ENCODE measurements at places on chromosomes 3 and 15. TPM values are rescaled to one million over a fixed set of nuclear protein-coding genes. Genes with fewer than 3 reads are reported as not detected.
A peak's percentile ranks its signal among the peaks of the same experiment; 100 is the strongest.

The CX3CR1 gene
- polyA plus RNA-seq, result 0.08 TPM

DNA sequence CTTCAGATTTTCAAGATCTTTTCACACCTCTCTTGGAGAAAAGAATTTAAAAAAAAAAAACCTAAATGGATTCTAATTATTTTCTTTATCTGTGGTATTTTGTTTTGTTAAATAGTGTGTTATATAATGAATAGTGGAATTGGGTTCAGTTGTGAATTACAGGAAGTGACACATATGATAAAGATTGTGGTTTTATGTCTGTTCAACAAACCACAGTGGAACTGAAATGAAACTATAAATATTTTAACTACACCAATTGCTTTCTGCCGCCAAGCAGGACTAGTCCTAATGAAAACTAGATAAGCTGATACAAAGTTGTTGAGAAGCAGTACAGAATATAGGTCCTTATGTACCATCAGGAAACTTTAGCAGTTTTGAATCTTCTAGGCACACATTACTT lies 121.6 kb downstream of the UBE2E2 start:
- DNase-seq, result no peak

GRCh38 chr3:15151166-15151565 lies 52.2 kb upstream of the RBSN start:
- no peak for DNase-seq

GRCh38 chr3:180229113-180229512 lies 192.4 kb upstream of the PEX5L start:
- DNase-seq, result no peak

GRCh38 chr3:146883288-146883687 lies 278.1 kb upstream of the PLSCR5 start:
- DNase-seq, result no peak

- DNase-seq, result no peak
Observed at GRCh38 chr3:13704174-13704573, 155.2 kb downstream of the FBLN2 start.

- DNase-seq, result no peak
Observed at GRCh38 chr15:33309602-33310276, 1.0 kb upstream of the RYR3 start.

- DNase-seq, result no peak
Observed at GRCh38 chr3:133376810-133377209, 23.0 kb upstream of the BFSP2 start.

The POLQ gene
- polyA plus RNA-seq, result 0.02 TPM

GRCh38 chr3:26515351-26515750 lies 107.2 kb upstream of the LRRC3B start:
- no peak for DNase-seq

GRCh38 chr3:127735767-127736693 lies 63.3 kb downstream of the ABTB1 start:
- no peak for DNase-seq

The PAQR5 gene
- polyA plus RNA-seq, result 6.3 TPM

GRCh38 chr3:69385723-69386555 lies at the start of gene FRMD4B:
Gene FRMD4B, minus strand, starts transcription at chr3:69386088. Its CDS starts 99 bp downstream, at chr3:69385989.
- peak; percentile 89 for DNase-seq

- no peak for DNase-seq
Observed at GRCh38 chr3:152113992-152114651, 154.6 kb upstream of the MBNL1 start.

DNA sequence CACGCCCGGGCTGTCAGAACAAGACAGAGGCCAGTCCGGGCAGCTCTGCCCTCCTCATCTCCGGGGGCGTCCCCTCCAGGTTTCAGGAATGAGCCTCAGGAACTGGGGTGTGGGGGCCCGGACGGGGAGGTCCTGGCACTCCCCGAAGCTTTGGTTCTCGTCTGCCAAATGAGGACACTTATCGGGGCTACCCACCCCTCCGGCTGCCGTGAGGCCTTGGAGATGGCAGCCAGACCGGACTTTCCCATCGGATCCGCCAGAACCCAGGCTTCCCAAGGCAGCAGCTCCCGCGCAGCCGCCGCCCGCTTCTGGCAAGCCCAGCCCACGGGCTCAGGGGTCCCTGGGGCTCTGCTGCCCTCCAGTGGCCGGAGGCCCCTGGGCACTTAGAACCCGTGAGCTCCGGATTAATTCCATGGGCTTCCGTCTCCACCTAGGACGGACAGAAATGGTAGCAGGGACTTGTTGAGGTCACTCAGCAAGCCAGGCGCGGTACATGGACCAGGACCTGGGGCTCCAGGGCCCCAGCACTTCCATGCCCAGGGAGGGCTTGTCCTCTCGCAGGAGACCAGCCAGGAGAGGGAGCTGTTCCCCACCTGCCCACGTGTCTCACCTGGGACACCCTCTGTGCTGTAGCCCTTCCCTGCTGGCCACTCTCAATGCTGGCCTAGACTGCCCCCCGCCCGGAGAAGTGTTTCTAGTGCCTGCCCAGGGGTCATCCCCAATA lies 89.4 kb downstream of the LINGO1 start:
- DNase-seq, result peak; percentile 91

The COL6A5 gene
- polyA plus RNA-seq, result not detected

GRCh38 chr15:82130248-82130647 lies 84.4 kb upstream of the MEX3B start:
- DNase-seq, result no peak

DNA sequence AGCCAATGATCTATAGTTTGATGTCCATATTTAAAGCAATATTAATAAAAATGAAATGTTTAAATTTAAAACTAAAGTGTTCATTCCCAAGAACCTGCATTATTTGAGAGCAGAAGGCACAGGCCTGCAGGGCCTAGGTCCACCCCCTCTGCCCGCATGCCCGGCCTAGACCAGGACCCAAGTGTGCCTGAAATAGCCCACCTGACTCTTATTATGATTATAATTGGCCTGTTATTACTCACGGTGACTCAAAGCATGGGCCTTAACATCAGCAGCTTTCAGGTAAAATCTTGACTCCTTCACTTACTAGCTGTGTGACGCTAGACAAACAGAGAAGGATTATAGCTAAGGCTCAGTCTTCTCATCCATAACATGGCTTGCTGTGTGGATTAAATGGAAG lies 128.8 kb downstream of the PLCL2 start:
- no peak for DNase-seq

DNA sequence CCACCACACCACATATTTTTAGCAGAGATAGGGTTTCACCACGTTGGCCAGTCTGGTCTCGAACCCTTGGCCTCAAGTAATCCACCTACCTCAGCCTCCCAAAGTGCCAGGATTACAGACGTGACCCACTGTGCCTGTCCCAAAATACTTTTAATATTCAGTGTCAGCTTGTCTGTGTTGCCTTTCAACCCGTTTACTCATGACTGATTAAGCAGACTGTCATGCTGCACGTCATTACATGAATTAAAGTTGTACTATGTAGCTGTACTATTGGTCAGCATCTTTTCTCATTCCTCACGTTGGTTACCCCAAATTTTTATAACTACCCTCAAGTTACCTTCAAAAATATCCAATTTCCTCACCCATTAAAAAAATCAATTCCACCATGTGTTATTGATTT lies 48.7 kb upstream of the GADL1 start:
- no peak for DNase-seq

The LDHAL6B gene
- polyA plus RNA-seq, result not detected

GRCh38 chr3:150059729-150060128 lies 89.0 kb upstream of the PFN2 start:
- DNase-seq, result no peak

- peak; percentile 6 for DNase-seq
Observed at GRCh38 chr3:126446301-126446700, 29.4 kb downstream of the ZXDC start.

- no peak for DNase-seq
Observed at GRCh38 chr15:49239105-49239504, 69.1 kb downstream of the GALK2 start.

DNA sequence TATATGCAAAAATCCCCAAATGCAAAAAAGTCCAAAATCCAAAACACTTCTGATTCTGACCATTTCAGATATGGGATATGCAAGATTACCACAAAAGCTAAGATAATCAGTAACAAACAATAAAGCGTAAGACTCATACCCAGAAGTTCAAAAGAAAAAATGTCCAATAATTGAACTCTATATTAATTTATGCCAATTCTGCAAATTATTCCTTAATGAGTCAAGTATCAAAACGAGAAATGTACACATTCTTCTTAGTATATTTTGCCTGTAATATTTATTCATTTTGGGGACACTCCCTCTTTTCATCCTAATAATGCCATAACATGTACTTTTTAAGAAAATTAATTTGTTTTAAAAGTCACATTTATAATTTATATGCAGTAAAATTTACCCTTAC lies 37.1 kb downstream of the DENND6A start:
- no peak for DNase-seq

- no peak for DNase-seq
Observed at GRCh38 chr3:168047190-168047795, 48.4 kb downstream of the GOLIM4 start.

DNA sequence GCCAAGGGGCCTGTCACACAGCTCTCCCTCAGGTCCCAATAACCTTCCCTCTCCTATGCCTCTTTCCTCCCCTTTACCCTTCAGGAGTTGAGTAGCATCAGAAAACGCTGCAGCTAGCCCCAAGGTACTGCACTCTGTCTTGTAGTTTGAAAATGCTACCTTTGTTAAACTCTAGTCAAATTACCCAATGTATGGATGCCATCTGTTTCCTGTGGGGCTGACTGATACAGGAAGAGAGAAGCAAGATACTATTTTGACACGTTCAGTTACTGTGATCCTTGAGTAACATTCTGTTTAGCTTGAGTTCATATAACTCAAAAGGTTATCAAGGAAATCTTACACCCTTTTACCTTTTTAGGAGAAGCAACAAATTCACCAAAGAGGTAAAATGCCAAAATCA lies 493.1 kb downstream of the FHIT start:
- no peak for DNase-seq

The GP5 gene
- polyA plus RNA-seq, result not detected

- no peak for DNase-seq
Observed at GRCh38 chr3:175477651-175478224, 618.6 kb downstream of the NAALADL2 start.

- DNase-seq, result no peak
Observed at GRCh38 chr3:58079773-58080172, 71.6 kb downstream of the FLNB start.

DNA sequence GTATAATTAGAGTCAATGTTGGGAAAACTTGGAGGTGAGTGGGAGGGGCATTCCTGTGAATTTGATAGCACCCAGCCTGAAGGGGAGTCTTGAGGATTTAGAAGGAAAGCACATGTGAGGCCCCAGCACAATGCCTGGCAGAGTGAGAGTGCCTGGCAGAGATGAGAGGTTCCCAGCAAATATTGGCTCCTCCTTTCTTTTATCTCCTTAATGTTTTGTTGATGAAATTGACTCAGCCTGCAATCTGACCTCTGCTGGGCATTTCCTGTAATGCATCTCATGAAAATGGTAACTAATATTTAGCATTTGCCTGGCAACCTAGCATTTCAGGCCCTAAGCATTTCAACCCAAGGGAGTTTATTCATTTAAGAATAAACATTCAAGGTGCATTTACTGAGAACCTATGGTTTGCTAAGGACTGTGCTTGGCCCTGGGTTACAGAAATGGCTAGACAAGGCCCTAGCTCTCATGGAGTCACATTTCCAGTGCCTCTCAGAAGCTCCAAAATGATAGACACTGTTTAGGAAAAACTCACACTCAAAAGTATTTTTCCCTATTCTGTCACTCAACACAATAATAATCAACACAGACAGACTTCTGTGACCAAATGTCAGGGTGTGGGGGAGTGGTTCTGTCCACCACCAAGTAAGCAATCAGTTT lies 19.0 kb downstream of the PDHB start:
- peak; percentile 61 for DNase-seq

The TMIE gene
- 0.52 TPM for polyA plus RNA-seq

GRCh38 chr15:51658664-51659063 lies 22.6 kb upstream of the SCG3 start:
- DNase-seq, result no peak

- DNase-seq, result no peak
Observed at GRCh38 chr15:79067969-79068368, 22.6 kb downstream of the RASGRF1 start.

DNA sequence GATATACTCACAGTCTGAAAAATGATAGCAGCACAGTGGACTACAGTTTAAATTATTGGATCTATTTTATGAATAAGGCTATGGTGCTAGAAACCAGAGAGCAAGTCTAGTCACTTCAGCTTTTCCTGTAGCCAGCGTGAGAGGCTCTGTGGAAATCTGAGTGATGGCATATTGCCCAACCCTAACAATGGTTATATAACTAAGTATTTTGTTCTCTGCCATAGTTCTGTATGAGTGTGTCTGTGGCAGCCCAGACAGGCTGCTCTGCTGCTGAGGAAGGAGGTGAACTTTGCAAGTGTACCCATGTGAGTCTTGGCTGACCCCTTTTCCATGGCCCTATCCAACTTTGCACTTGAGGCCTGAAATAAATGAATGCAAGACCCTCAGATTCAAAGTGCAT lies 105.7 kb downstream of the LRTM1 start:
- no peak for DNase-seq

The LRRC31 gene
- not detected for polyA plus RNA-seq

The BCHE gene
- 1.4 TPM for polyA plus RNA-seq

- DNase-seq, result no peak
Observed at GRCh38 chr3:117059067-117059955, 349.7 kb downstream of the TUSC7 start.

DNA sequence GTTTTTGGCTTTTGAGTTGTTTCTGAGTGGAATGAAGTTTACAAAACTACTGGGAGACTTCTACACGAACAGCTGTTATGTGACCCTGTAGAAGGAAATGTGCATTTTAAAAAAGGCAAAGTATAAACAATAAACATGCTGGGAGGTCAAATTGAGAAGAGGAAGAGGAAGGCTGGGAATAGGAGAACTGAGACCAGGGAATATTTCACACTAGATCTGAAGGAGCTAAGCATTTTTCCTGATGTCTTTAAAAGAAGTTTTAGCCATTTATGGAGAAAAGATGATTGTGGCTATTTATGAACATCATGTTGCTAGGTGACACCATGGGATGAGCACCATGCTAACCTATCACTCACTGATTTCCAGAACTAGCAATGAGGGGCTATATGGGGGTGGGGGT lies 76.3 kb upstream of the FAM98B start:
- DNase-seq, result no peak

The UBA3 gene
- polyA plus RNA-seq, result 16.3 TPM

- no peak for DNase-seq
Observed at GRCh38 chr3:23474580-23475357, 271.6 kb downstream of the UBE2E2 start.

The P2RY1 gene
- polyA plus RNA-seq, result 15.1 TPM

DNA sequence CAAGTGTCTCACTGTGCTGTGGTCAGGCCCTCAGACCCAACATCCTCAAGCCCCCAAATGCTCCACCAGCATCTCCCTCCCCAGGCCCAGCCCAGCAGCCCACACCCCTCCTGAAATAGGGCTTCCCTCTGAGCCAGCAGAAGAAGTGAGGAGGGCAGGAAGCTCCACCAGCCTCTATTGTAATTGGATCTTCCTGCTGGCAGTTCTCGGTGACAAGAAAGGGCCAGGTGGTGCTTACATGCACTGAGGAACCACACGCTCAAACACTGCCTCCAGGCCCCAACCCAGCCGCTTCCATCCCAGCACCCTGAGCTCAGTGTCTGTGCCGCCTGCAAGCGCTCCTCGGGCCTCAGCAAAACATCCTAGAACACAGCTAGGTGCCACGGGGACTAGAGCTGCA lies 96.7 kb downstream of the ATP10A start:
- no peak for DNase-seq

The CHDH gene
- polyA plus RNA-seq, result 11.9 TPM

The WDR93 gene
- 0.11 TPM for polyA plus RNA-seq
